ENCODE measurements at places on chromosomes 6 and 20.

DNA sequence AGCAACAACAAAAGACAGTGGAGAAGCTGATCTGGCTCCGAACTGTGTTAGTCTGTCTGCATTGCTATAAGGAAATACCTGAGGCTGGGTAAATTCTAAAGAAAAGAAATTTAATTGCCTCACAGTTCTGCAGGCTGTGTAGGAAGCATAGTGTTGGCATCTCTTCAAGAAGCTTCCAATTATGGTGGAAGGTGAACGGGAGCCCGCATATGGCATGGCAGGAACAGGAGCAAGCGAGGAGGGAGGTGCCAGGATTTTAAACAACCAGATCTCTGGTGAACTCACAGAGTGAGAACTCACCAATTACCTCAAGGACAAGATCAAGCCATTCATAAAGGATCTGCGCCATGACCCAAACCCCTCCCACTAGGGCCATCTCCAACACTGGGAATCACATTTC is 293.5 kb downstream of the SMOC2 start:
- no peak for DNase-seq

- DNase-seq = no peak
Observed at GRCh38 chr20:47705497-47705856, 79.8 kb downstream of the SULF2 start.

DNA sequence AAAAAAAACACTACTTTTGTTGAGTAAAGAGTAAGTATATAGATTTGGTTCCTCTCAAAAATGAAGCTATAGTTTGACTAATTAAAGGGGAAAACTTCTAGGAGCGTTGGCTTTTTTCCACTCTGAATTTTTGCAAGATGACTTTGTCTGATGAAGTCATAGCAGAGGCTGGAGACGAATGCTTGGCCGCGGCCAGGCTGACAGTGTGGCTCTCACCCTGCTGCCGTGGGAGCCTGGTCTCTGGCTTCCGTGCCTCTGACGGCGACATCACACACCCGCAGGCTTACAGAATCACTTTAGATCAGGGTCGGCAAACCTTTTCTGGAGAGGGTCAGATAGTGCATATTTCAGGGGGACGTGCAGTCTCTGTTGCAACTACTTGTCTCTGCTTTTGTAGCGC is 145.0 kb downstream of the PHACTR3 start:
- DNase-seq = no peak

DNA sequence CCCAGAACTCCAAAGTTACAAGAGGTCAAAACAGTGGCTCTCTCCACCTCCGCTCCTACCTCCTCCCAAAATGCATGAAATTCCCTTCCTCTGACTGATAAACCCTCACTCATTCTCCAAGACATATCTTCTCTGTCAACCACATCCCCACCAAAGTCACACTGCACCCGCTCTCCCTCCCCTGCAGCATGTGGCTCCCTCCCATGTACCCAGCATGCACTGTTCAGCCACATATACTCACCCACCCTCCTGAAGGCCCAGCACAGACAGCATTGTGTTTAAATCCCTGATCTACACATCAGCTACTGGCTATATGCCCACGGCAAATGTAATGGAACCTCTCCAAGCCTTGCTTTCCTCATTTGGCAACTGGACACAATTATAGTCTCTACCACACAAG is 5.5 kb upstream of the POU5F1 start:
- no peak for DNase-seq

- DNase-seq = no peak
Observed at GRCh38 chr6:46899659-46900058, 22.1 kb downstream of the ADGRF5 start.

- DNase-seq = no peak
Observed at GRCh38 chr6:113734982-113735381, 122.2 kb upstream of the MARCKS start.

DNA sequence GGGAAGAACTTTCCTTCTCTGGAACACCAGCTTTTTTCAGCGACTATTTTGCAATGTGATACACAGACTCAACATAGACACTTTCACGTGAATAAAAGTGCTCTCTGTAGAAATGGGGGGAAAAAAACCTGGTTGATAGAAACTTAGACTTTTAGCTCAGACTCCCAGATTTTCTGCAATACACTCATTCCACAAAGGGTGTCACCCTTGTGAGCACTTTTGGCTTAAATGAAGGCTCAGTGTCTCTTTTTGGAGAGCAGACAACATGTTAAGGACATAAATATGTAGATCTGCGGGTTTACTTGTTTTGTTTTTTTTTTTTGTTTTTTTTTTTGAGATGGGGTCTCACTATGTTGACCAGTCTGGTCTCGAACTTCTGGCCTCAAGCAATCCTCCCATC is 579.6 kb downstream of the PTPRT start:
- DNase-seq = no peak

DNA sequence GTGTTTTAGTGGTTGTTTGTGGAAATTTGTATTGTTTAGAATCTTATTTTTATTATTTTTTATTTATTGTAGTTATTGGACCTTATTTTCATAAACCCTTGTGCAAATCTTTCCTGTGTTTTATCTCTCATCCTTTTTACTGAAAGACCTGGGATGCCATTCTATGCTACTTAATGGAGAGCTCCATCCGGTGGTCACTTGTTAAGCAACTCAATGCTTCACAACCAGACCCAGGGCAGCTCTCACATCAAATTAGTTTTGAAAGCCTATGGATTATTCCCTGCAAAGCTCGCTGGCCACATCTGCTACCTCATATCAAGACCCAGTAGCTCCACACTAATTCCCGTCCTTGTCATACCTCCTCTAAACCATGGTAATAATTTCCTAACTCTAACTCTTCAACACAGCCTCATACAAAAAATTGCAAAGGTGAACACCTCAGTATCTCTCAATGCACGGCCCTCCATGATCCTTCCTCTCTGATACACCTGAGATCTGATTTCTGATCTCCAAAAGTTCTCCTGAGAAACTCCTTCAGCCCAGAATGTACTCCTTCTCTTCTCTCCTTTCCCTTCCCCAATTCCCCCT is 296.6 kb upstream of the MANEA start:
- no peak for DNase-seq

DNA sequence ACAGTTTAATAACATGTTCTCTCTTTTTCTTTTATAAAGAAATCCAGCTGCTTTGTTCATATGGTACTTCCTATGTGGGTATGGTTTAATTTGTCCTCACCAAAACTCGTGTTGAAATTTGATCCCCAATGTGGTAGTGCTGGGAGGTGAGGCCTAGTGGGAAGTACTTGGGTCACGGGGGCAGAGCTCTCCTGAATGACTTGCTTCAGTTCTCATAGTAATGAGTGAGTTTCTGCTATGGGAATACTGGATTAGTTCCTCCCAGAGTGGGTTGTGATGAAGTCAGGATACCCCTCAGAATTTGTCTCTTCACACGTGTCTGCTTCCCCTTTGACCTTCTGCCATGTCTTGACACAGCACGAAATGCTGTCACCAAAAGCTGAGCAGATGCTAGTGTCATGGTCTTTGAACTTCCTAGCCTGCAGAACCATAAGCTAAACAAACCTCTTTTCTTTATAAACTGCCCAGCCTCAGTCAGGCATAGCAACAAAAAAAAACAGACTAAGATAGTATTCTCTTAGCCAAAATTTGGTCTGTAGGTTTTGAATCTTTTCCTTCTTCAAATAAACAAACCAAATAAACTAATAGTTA is 87.8 kb upstream of the HS3ST5 start:
- DNase-seq = no peak
